ENCODE measurements at places on chromosomes 1 and 21. TPM values are rescaled to one million over a fixed set of nuclear protein-coding genes. Genes with fewer than 3 reads are reported as not detected.

DNA sequence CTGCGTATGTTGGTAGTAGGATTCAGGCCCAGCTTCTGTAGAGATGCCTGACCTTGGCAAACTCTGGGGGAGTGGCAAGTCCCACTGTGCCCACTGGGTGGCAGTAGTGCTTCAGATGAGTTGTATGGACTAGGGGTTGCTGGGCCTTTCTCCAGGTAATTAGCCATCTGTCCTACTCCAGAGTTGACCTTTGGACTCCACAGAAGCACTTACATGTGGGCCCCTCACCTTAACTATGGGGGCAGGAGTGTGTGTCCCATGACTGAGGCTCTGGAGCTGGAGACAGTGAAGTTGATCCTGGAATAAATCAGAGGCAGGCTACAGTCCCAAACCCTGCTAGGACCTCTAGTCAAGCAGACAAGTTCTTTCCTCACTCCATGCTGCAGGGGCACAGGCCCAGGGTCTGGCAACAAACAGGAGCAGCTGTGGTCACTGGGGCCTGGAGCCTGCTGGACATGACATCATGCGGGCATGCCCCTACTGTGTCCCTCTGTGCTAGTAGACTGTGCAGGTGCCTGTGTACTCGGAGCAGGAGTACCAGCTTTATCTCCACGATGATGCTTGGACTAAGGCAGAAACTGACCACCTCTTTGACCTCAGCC is 4.6 kb downstream of the DMAP1 start:
- no peaks in the 10 kb centered on the region for H3K27me3 ChIP-seq
- no peak overlapping the region for H3K27ac ChIP-seq
- peak; percentile 67 for DNase-seq
- H3K4me1 ChIP-seq = peaks cover 9% of the 10 kb centered on the region
- no peak overlapping the region for H3K4me3 ChIP-seq

DNA sequence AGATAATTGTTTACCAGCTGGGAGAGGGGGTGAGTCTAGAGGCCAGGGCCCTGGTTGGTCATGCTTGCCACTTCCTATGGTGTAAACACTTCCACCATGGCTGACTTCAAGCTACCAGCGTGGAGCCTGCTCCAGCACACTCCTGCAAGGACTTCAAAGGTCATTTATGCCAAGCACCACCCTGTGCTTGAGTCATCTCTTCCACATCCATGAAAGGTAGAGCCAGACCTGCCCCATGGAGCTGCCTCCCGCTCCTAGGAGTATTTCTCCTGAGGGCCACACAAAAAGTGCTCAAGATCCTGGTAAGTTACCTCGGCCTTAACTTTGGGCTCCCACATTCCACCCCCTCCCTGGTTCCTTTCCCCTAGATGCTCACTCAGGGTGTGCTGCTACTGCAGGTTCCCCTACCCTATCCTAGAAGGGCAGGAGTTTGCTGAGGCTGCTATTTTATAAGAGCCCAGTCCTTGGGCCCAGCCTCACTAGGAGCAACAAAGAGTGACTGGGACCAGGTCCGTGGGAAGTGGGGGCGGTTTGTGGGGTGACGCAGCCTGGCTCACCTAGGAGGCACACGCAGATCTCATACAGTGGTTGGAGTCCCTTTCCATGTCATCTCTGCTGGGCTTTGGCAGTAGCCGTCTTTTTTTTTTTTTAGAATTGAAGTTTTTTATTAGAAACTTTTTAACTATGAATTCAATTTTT is 2.4 kb downstream of the RAB7B start:
- no peaks in the 10 kb centered on the region for H3K36me3 ChIP-seq
- no peaks in the 10 kb centered on the region for H3K4me1 ChIP-seq
- no peak overlapping the region for H3K4me3 ChIP-seq
- no peaks in the 10 kb centered on the region for H3K27me3 ChIP-seq
- DNase-seq = no peak

- DNase-seq = no peak
- H3K36me3 ChIP-seq = no peaks in the 10 kb centered on the region
- no peak overlapping the region for H3K4me3 ChIP-seq
- H3K27me3 ChIP-seq = no peaks in the 10 kb centered on the region
- peaks cover 37% of the 10 kb centered on the region for H3K4me1 ChIP-seq
Observed at GRCh38 chr1:93673163-93673829, 8.3 kb downstream of the BCAR3 start.

Gene C1orf185
- total RNA-seq = not detected

Gene KRTAP12-2
- not detected for total RNA-seq

Gene MACO1
- 18.6 TPM for total RNA-seq

DNA sequence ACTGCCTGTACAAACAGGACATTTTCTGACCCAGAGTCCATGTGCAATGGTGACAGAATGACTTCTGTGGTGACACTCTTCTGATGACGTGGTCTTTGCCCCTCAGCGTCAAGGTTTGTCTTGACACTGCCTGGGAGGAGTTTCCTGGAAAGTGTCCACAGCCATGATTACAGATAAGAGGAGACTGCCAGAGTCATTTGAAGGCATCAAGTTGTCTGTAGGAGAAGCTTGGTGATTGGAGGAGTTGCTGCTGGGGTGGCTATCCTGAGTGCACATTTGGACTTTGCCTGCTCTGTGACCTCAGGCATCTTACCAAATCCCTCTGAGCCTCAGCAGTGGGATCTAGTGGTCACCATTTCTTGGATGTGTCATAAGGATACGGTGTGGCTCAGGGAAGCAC is 17.7 kb downstream of the TCHHL1 start:
- H3K27ac ChIP-seq = no peak overlapping the region
- DNase-seq = no peak
- no peak overlapping the region for H3K4me3 ChIP-seq
- H3K4me1 ChIP-seq = no peaks in the 10 kb centered on the region
- no peaks in the 10 kb centered on the region for H3K36me3 ChIP-seq

DNA sequence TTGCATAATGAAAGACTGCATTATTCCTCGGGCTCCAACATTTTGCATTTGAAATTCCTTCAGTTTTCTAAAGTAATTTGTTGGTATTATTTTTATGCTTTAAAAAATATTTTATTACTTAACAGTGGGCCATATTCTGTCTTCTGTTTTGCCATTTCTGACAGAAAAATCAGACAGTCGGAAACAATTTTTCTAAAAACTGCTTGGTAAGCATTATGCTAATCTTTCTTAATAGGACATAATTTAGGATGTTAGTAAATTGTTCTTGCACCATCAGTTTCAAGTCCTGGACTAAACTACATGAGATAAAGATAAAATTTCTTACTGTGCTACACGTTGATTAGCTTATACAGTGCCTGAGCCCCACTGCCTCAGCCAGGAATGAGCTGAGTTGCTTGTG is 11.2 kb downstream of the RGL1 start:
- H3K4me3 ChIP-seq = no peak overlapping the region
- peaks cover 10% of the 10 kb centered on the region for H3K36me3 ChIP-seq
- H3K27ac ChIP-seq = no peak overlapping the region
- no peak for DNase-seq
- H3K4me1 ChIP-seq = peaks cover 16% of the 10 kb centered on the region
- no peaks in the 10 kb centered on the region for H3K27me3 ChIP-seq

GRCh38 chr1:61053712-61054600 is 28.4 kb upstream of the NFIA start:
- DNase-seq = peak; percentile 46
- H3K27me3 ChIP-seq = no peaks in the 10 kb centered on the region
- H3K4me3 ChIP-seq = peak overlapping the region; percentile 36
- peaks cover 57% of the 10 kb centered on the region for H3K4me1 ChIP-seq
- no peaks in the 10 kb centered on the region for H3K36me3 ChIP-seq
- H3K27ac ChIP-seq = peak overlapping the region; percentile 48

DNA sequence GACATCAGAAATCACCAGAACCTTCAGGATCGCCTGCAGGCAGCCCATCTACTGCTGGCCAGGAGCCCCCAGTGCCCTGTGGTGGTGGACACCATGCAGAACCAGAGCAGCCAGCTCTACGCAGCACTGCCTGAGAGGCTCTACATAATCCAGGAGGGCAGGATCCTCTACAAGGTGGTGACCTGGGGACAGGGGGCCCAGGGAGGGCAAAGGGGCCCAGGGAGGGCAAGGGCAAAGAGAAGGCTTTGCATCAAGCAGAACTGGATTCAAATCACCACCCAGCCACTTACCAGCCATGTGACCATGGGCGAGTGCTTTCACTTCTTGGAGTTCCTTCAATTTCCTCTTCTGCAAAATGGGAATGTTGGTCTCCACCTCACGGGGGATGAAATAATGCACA is 12.1 kb downstream of the DIO1 start:
- no peaks in the 10 kb centered on the region for H3K36me3 ChIP-seq
- H3K4me3 ChIP-seq = no peak overlapping the region
- DNase-seq = no peak
- H3K4me1 ChIP-seq = no peaks in the 10 kb centered on the region
